CD4-positive, alpha-beta memory T cell (primary cell): ENCODE measurements at places on chromosomes 7 and 10. TPM values are rescaled to one million over a fixed set of nuclear protein-coding genes. Genes with fewer than 3 reads are reported as not detected.
A peak's percentile ranks its signal among the peaks of the same experiment; 100 is the strongest.

The ACTL6B gene
- polyA plus RNA-seq = not detected

- peaks cover 5% of the 10 kb centered on the region for H3K27me3 ChIP-seq
- H3K36me3 ChIP-seq = no peaks in the 10 kb centered on the region
- no peak overlapping the region for H3K4me3 ChIP-seq
- no peaks in the 10 kb centered on the region for H3K4me1 ChIP-seq
- no peak overlapping the region for H3K27ac ChIP-seq
- no peak for DNase-seq
Observed at GRCh38 chr7:48017674-48018073, 11.2 kb downstream of the SUN3 start.

- DNase-seq = no peak
- no peak overlapping the region for H3K27ac ChIP-seq
- H3K27me3 ChIP-seq = no peaks in the 10 kb centered on the region
Observed at GRCh38 chr7:82803411-82803810, 359.3 kb downstream of the PCLO start.

DNA sequence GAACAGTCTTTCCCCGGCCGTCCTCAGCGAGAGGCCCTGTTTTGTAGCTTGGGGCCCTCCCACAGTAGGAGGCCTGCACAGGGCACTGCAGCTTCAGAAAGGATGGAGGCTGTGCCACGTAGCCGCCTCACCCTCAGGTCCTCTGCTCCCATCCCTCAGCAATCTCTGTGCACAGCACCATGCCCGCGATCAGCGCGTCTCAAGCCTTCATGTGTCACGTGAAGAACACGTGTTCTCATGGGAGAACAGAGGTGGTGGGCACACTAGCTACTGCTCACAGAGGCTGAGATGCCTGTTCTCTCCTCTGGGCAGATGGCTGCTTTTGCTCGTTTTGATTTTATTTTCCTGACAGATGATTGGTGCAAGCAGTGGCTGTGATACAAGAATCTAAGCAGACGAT, 8.5 kb upstream of the SHH start:
- H3K36me3 ChIP-seq = no peaks in the 10 kb centered on the region
- H3K4me1 ChIP-seq = no peaks in the 10 kb centered on the region
- H3K27ac ChIP-seq = no peak overlapping the region

DNA sequence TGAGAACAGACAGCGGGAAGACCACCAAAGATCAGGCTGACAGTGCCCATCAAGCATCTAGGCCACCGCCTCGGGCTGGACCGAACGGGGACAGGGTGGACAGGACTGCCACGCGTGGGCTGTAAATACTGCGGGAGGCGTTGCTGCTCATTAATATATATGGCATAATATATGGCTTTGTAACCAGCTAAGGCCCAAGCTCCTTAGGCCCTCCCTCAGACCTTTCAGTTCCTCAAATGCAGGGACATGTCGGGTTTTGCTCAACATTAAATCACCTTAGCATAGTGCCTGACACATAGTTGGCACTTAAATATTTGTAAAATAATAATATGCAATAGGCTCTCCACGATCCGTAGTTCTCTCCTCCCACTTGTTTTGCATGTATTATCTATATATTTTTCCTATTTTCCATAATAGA, 402 bp upstream of the TMEM168 start:
- peaks cover 16% of the 10 kb centered on the region for H3K4me1 ChIP-seq
- peak overlapping the region; percentile 76 for H3K27ac ChIP-seq
- no peaks in the 10 kb centered on the region for H3K27me3 ChIP-seq
- peak overlapping the region; percentile 53 for H3K4me3 ChIP-seq

The CFAP58 gene
- polyA plus RNA-seq = not detected

The CLEC2L gene
- polyA plus RNA-seq = not detected

The CTBP2 gene
- polyA plus RNA-seq = not detected

- H3K36me3 ChIP-seq = no peaks in the 10 kb centered on the region
- H3K27me3 ChIP-seq = no peaks in the 10 kb centered on the region
- no peak for DNase-seq
- H3K4me3 ChIP-seq = no peak overlapping the region
Observed at GRCh38 chr10:70965566-70965965, 77.2 kb upstream of the PCBD1 start.

The ZNF727 gene
- polyA plus RNA-seq = not detected

The HPSE2 gene
- polyA plus RNA-seq = not detected

DNA sequence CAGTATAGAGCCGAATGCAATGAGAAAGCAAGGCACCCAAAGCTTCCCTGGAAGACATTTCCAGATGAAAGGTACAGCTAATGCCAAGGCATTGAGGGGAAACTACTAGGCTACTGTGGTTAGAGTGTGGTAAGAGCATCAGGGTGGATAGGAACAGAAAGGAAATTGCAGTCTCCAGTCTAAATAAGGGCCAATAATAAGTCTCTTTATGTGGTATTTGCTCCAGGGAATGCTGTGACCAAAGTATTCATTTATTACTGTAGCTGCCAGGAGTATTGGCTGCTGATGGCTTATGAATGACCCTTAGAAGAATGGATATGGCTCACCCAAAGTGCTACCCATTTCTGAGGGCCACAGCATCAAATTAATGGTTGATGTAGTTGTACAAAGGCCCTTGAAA, 30.1 kb upstream of the POT1 start:
- no peak for DNase-seq
- no peaks in the 10 kb centered on the region for H3K27me3 ChIP-seq
- no peak overlapping the region for H3K27ac ChIP-seq

The DENND2A gene
- not detected for polyA plus RNA-seq

GRCh38 chr7:135168001-135168400, 2.5 kb downstream of the CYREN start:
- H3K4me3 ChIP-seq = no peak overlapping the region
- H3K36me3 ChIP-seq = peaks cover 22% of the 10 kb centered on the region
- peak; percentile 59 for DNase-seq
- no peaks in the 10 kb centered on the region for H3K27me3 ChIP-seq

GRCh38 chr10:73589563-73590126, 1.5 kb downstream of the USP54 start:
- no peaks in the 10 kb centered on the region for H3K27me3 ChIP-seq
- no peak overlapping the region for H3K27ac ChIP-seq
- no peak for DNase-seq
- no peaks in the 10 kb centered on the region for H3K36me3 ChIP-seq

- H3K27me3 ChIP-seq = peaks cover 7% of the 10 kb centered on the region
- no peak for DNase-seq
- no peak overlapping the region for H3K27ac ChIP-seq
- no peaks in the 10 kb centered on the region for H3K4me1 ChIP-seq
- H3K4me3 ChIP-seq = no peak overlapping the region
Observed at GRCh38 chr10:46541017-46541661, 15.3 kb downstream of the GPRIN2 start.

- no peak overlapping the region for H3K27ac ChIP-seq
- H3K27me3 ChIP-seq = no peaks in the 10 kb centered on the region
- H3K4me1 ChIP-seq = peaks cover 10% of the 10 kb centered on the region
- H3K4me3 ChIP-seq = no peak overlapping the region
- no peak for DNase-seq
Observed at GRCh38 chr7:12572941-12573575, 2.5 kb downstream of the SCIN start.
